ENCODE measurements at places on chromosomes 16 and 17. TPM values are rescaled to one million over a fixed set of nuclear protein-coding genes. Genes with fewer than 3 reads are reported as not detected.
A peak's percentile ranks its signal among the peaks of the same experiment; 100 is the strongest.

Gene KRT36
- 1.9 TPM for total RNA-seq

Gene DOC2A
- 0.48 TPM for total RNA-seq

Gene KRT39
- 2.4 TPM for total RNA-seq

Gene PKMYT1
- 6.0 TPM for total RNA-seq

Gene GJD3
- not detected for total RNA-seq

- no peak for DNase-seq
Observed at GRCh38 chr16:63082101-63082500, 1045.9 kb upstream of the CDH8 start.

DNA sequence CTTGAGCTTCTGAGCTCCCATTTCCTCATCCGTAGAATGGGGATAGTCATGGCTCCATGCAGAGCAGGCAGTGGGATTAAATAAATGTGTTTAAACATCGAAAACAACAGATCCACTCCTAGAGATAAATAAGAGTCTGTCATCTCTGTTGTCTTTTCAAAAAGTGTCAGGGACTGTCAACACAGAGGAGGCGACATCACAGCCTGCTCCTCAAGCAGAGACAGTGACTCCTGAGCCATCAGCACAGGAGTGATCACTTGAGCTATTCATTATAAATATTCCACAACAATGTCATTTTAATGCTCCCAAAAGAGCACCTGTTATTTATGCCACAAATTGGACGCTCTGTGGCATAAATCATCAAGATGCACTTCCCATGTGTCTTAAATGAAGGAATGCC lies 605.6 kb upstream of the CDH5 start:
- no peak for DNase-seq

DNA sequence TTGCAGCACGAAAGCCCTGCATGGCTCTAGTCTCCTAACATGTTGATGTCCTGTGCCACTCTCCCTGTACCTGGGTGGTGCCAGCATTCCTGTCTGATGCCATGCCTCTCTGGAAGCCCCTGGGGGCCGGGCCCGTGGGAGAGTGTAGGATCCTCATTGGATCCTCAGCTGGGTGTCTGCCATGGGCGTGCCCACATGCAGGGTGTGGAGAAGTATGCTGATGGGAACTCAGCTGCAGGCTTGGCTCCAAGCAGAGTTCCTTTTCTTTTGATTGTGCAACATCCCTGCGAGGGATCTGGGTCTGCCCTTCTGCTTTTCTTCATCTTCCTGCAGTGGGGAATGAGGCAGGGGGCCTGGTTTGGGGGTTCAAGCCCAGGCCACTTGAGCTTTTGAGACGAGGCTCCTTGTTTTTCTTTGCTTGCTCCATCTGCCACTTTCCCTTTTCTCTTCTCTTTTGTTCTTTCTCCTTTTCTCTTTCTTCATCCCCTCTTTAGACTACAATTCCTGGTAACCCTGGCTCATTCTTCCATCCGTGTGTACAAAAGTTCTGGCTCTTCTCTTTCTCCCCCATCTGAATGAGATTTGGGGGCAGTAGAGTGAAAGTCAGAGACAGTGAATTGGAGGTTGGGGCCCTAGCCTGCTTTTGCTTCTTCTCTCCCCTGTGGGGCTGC lies 32.9 kb downstream of the KSR1 start:
- peak; percentile 97 for DNase-seq

Measured in umbilical cord (tissue), 2 donors.